ENCODE measurements at places on chromosomes 5 and 9.

- no peak for DNase-seq
Measured at GRCh38 chr9:129548571-129549135, 72.2 kb downstream of the C9orf50 start.

GRCh38 chr5:103780794-103781193 is 218.2 kb upstream of the NUDT12 start:
- DNase-seq: no peak

- DNase-seq: no peak
Measured at GRCh38 chr5:177959315-177959714, 36.7 kb downstream of the PROP1 start.

GRCh38 chr5:40831346-40832210 is 3.4 kb downstream of the RPL37 start:
- DNase-seq: no peak

GRCh38 chr5:126139773-126140172 is 283.4 kb upstream of the GRAMD2B start:
- no peak for DNase-seq

- DNase-seq: no peak
Measured at GRCh38 chr5:168587987-168588386, 8.8 kb upstream of the PANK3 start.

All from KBM-7 (cell line).